Uterine smooth muscle cell (primary cell): ENCODE measurements at places on chromosomes 12 and 14. TPM values are rescaled to one million over a fixed set of nuclear protein-coding genes. Genes with fewer than 3 reads are reported as not detected.

Gene CINP
- 44.1 and 58.4 TPM in 2 replicates for total RNA-seq

Gene SDR9C7
- total RNA-seq: not detected in 2 replicates

Gene PUS7L
- 24.9 and 38.8 TPM in 2 replicates for total RNA-seq

Gene MIP
- not detected in 2 replicates for total RNA-seq

Gene DDX23
- total RNA-seq: 78.2 and 101 TPM in 2 replicates

Gene SYCP3
- total RNA-seq: under 0.01 and 0.11 TPM in 2 replicates

Gene MCRS1
- 53.7 and 71.7 TPM in 2 replicates for total RNA-seq

Gene DUSP16
- total RNA-seq: 10.2 and 11.7 TPM in 2 replicates

Gene KTN1
- 229 and 247 TPM in 2 replicates for total RNA-seq

Gene LRP1-AS
- total RNA-seq: not detected in 2 replicates

Gene LGMN
- total RNA-seq: 10.3 and 25.9 TPM in 2 replicates

Gene CDCA3
- total RNA-seq: 9.0 and 35.9 TPM in 2 replicates

Gene COL2A1
- total RNA-seq: not detected in 2 replicates

Gene TMEM253
- not detected in 2 replicates for total RNA-seq

Gene FOXG1
- under 0.01 TPM in 1 of 2 replicates, not detected in the other for total RNA-seq

Gene SUPT16H
- total RNA-seq: 90.4 and 129 TPM in 2 replicates

Gene APOLD1
- 9.0 and 13.2 TPM in 2 replicates for total RNA-seq

Gene TTC7B
- total RNA-seq: 29.2 and 40.9 TPM in 2 replicates

Gene AEBP2
- total RNA-seq: 22.4 and 24.1 TPM in 2 replicates

Gene FAM186B
- 0.12 and 0.22 TPM in 2 replicates for total RNA-seq

Gene ZC3H10
- total RNA-seq: 4.7 and 6.3 TPM in 2 replicates

Gene ARMH4
- total RNA-seq: 5.3 and 10.7 TPM in 2 replicates

Gene LYZ
- total RNA-seq: not detected in 2 replicates

Gene TROAP
- 9.4 and 19.1 TPM in 2 replicates for total RNA-seq

Gene TPCN1
- 12.0 and 34.0 TPM in 2 replicates for total RNA-seq

Gene HOXC10
- total RNA-seq: not detected in 2 replicates

Gene TCHP
- 10.2 and 14.8 TPM in 2 replicates for total RNA-seq

Gene LRTM2
- total RNA-seq: not detected in 2 replicates

Gene TMEM179
- total RNA-seq: 0.25 and 1.00 TPM in 2 replicates

Gene EFCAB11
- 7.5 and 12.4 TPM in 2 replicates for total RNA-seq
